ENCODE measurements at places on chromosomes 4 and X.

- DNase-seq: no peak
Observed at GRCh38 chr4:172947594-172947993, 221.0 kb upstream of the GALNT7 start.

DNA sequence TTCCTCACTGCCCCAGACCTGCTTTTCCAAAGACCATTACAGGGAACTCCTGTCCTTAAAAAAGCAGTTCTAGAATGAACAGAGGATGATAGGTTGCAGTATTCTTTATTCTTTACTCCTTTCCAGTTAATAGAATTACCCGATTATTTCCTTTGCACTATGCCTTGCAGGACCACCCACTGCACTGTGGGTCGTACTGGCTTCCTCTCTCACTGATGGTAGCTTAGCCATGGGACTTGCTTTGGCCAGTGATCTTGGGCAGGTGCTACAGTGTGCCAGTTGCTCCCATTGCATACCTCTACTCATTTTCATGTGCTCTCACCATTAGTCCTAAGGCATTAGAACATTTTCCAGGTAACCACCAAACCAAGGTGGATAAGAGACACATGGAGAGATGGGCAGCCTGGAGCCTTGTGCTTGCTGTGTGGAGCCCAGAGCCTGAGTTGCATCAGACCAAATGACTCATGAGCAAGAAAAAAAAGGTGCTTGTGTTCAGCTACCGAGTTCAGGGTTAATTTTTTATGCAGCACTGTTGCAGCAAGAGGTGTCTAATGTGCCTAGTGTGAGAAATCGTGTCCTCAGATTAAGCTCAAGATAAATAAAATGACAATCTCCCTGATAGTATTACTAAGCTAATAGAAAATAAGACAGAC is 7.6 kb upstream of the UNC5C start:
- no peak for DNase-seq

- no peak for DNase-seq
Observed at GRCh38 chrX:103658681-103659433, 27.6 kb downstream of the MORF4L2 start.

DNA sequence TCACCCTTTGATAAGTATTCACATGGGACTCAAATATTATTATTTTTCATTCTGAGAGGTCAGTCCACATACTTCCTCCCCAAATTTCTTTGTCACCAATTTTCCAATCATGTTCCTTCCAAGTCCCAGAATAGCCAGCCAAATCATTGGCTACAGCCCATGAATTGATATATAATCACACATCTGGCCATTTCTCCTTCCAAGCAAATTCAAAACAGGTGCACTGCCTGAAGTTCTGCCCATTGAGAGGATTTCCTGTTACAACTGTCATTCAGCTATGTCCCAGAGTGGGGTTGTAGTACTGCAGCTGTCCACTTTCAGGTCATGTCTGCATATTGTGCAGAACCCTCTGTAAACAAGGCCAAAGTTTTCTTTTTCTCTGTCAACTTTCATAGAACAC is 347.8 kb downstream of the GRID2 start:
- no peak for DNase-seq

DNA sequence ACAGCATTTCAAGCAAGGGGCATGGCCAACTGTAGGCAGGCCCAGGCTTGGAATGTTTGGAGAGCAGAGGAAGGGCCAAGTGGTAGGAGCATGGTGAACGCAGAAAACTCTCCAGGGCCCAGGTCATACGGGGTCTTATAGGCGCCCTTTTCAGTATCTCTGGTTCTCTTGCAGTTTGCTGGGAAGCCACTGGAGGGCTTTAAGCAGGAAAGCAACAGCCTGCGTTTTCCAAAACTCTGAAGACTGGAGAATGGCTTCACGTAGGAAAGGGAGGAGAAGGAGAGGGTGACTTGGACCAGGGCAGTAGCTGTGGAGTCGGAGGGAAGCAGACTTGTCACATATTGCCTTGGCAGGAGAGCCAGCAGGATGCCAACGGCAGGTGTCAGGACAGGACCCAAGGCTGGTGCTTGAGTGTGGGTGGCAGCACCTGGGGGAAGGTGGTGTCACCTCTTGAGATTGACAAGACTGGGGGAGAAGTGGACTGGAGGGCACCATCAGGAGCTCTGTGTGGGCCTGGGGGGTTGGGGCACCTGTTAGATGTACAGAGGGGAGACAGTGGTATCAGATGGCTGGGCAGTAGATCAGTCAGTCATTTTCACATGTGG is 21.9 kb downstream of the TKTL1 start:
- DNase-seq: no peak

DNA sequence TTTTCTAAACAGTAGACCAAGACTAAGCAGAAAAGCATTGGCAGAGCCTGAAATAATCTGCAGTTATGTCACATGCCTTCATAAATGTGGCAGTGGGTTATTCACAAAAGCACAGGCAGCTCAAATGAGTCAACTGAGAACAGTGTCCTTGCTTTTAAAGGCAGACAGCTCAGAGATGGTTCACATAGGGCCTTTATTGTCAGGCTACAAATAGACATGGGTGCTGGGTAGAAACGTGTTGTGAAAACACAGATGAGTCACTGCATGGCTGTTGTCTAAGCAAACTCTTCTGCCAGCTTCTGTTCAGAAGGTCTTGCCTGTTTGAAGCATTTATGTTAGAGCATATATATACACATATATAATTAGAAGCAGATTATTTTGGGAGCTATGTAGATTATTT is 118.0 kb downstream of the SLC4A4 start:
- DNase-seq: no peak

- DNase-seq: no peak
Observed at GRCh38 chr4:48778431-48779094, 1.5 kb downstream of the FRYL start.

- DNase-seq: no peak
Observed at GRCh38 chr4:78145008-78145407, 87.9 kb downstream of the FRAS1 start.

DNA sequence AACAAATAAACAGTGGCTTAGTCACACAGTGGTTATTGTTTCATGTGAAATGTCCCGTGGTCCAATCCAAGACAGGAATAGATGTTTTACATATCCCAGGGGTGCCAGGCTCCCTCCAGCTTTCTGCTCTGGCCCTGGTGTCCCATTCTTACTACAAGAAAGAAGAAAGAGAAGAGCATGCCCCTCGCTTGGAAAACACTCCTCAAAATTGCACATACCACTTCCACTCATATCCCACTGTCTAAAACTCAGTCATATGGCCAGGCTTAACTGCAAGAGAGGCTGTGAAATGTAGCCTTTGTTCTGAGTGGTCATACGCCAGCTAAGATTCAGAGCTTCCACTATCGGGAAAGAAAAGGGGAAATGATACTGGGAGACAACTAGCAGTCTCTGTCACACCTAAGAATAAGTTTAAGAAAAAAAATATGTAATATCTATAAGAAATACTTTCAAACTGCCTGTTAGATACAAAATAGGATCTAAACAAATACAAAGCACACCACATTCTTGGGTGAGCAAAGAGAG is 306.8 kb upstream of the FAM241A start:
- no peak for DNase-seq

DNA sequence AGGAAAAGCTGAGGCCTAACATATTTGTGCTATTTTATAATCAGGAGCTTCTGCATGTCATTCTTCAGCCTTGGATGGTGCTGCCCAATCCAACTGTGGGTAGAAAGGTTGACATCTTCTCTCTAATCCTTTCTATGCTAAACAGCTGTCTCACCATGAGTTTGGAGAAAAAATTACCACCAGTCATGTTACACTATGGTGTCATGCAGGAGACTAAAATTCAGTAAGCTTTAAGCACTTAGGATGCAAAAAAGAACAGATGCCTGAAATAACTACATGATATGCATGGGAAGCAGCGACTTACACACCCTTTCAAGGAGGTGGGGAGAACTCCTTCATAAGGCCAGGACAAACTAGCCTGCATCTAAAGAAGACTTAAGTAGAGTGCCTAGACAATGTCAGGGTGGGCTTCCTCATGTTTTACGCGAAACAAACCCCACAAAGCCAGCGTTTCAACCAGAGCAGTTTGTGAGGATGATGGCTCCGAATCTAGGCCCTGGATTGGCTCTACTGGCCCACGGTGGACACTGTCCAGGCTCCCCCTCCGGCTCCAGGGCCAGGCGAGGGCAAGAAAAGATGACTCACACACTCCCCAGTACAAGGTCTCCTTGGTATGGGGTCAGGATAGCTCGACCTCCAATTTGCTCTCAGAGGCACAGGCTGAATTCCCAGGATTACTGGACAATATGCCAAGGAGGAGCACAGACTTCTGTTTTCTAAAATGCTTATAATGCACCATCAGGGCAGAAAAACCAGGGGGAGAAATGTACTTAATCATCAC is 45.1 kb downstream of the STX18 start:
- DNase-seq: no peak

- DNase-seq: no peak
Observed at GRCh38 chr4:629636-629914, 4.2 kb downstream of the PDE6B start.

DNA sequence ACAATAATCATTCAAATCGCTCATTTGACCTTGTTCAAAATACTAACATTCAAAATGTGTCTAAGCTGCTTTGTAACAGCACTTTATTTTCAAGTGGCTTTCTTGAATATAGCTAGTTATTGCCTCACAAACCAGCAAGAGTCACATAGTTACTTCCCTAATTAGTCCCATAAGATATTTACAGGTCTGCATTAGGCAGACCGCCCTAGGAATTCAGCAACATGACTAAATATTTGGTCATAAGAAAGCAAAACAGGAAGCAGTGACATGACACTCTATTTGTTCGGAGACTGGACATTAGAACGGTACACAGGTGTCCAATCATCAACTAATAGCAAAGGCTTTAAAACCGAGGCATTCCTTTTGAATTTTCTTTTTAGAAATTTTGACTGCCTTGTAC is 262.0 kb downstream of the COL25A1 start:
- DNase-seq: no peak

- no peak for DNase-seq
Observed at GRCh38 chr4:170674176-170674575, 584.4 kb upstream of the AADAT start.

DNA sequence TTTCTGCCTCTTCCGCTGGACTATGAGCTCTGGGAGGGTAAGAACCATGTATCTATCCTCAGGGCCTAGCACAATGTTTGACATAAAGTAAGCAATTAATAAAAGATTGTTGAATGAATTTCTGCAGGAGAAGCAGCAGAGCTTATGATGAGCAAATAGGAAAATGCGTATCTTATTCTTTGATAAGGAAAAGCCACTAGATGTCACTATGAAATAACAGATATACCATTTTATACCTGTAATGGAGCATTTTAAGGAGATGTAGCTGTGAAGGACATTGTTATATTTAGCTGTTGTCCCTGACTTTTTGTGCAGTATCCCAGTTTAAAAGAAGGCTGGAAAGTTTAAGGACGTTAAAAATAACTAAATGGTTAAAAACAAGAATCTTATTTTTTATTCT is 147.2 kb upstream of the MBNL3 start:
- DNase-seq: no peak

- no peak for DNase-seq
Observed at GRCh38 chr4:55175779-55176231, 50.4 kb upstream of the KDR start.

GRCh38 chr4:184850431-184851199 is 24.8 kb upstream of the ACSL1 start:
- no peak for DNase-seq

DNA sequence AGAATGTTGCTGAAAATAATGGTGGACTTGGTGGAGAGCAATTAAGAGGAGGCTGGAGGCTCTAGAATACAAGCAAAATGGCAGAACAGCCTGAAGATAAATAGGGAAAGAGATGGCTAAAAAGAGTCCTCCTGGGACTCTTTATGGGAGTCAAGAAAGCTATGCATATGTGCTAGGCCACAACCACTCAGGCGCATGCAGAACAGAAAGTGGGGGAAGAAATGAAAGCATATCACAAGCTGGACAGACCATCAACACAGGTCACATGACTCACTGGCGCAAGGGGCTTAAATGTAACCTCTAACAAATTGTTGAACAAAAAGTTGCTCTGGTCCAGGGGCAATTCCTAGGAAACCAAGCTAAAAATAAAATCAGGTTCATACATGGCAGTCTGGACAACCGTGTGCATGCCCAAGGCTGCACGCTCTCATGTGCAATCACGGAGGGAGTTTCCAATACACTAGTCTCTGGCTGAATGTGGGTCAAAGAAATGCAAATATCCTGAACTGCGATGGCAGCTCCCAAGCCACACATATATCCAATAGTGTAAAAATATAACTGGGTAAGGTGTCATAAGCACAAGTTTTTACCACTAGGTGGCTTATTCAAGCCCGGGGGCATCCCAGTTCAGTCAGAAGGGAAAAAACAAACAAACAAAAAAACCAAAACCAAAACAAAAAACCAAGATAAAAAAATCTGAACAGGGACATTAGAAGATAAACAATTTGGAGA is 45.4 kb downstream of the ZNF711 start:
- DNase-seq: no peak

- DNase-seq: no peak
Observed at GRCh38 chrX:113551919-113552318, 711.3 kb upstream of the AMOT start.

DNA sequence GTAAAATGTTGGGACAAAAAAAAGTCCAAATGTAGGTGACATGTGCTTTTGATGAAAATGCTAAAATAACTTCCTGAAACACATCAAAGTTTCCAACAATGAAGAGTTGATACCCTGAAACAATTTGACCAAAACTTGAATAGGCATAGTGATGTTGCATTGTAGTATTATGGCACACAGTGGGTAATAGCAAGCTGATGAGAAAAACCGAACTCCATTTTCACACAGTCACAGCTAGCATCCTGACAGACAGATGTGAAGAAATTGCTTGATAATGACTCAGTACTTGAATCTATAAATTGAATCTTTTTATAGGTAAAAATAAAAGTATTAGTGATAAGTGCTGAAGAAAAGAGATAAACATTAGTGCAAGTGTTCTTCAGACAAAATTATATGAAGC is 122.5 kb downstream of the ELOVL6 start:
- DNase-seq: no peak

DNA sequence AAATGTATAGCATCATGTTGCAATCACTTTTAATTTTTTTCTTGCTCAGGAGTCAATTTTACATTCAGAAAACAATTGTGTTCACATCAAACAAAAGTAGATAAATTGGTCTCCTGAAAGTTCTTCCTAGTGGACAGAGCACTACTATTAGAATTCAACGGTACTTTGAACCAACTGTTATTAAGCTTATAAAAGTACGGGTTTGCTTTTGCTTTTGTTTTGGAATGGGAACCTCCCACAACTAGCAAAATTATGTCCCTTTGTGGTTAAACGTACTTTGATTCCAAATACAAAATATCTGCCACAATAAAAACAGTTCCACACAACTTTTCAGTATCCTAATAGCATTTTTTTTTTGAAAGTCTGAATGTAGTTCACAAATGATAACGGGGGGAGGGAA is 8.6 kb upstream of the MAPK10 start:
- no peak for DNase-seq

DNA sequence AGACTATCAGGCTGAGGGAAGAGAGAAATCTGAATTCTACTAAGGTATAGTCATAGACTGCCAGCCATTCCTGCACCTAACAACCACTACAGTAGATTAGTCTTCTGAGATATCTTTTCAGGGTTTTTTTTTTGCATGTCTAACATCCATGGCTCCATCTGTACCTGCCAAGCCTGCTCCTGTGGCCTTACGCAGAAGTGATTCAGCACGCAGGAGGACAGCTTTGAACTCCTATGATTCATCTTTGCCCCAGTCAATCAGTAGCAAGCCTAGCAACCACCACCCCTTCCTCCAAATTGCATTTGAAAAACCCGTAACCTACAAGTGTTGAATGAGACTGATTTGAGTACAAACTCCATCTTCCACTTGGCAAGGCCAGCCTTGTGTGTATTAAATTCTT is 520.7 kb upstream of the HS3ST1 start:
- DNase-seq: no peak

Data from NCI-H187 (cell line).